Activated CD8-positive, alpha-beta T cell treated with anti-CD3 and anti-CD28 coated beads, Interleukin-2, amount 10 ng/mL, durations not matched to agents 7 days and 5 days (primary cell): ENCODE measurements at places on chromosomes 11 and 22. TPM values are rescaled to one million over a fixed set of nuclear protein-coding genes. Genes with fewer than 3 reads are reported as not detected.

The PPP6R3 gene
- total RNA-seq = 114 TPM

The OR51I1 gene
- not detected for total RNA-seq

The ZP1 gene
- 0.34 TPM for total RNA-seq

DNA sequence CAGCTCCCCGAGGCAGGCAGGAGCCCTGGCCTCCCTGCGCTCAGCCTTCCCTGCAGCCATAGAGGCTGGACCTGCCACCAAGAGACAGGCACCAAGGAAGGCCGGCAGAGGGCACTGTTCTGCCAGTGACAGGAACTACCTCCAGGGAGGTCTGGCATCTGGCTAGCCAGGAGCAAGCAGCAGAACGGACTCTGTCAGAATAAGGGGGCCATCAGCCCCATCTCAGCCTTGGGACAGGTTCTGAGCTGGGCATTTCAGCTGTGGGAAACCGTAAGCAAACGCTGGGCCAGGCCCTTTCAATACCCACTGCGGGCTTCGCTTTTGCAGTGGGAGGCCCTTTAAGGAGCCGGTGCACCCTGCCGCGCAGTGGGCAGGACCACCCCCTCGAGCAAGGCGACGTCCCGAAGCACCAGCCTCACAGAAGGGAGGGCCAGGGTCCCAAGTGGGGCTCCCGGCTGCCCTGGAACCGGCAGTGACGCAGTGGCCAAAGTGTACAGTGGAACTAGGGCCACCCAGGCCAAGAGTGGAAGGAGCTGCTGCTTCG is 18.2 kb downstream of the IFT27 start:
- peaks cover 4% of the 10 kb centered on the region for H3K27me3 ChIP-seq
- H3K4me1 ChIP-seq = no peaks in the 10 kb centered on the region
- H3K36me3 ChIP-seq = peaks cover 2% of the 10 kb centered on the region
- no peak overlapping the region for H3K4me3 ChIP-seq
- DNase-seq = peak; percentile 85

GRCh38 chr11:130370845-130371590 is 56.3 kb upstream of the ZBTB44 start:
- no peak overlapping the region for H3K4me3 ChIP-seq
- no peaks in the 10 kb centered on the region for H3K4me1 ChIP-seq
- no peak overlapping the region for H3K27ac ChIP-seq

DNA sequence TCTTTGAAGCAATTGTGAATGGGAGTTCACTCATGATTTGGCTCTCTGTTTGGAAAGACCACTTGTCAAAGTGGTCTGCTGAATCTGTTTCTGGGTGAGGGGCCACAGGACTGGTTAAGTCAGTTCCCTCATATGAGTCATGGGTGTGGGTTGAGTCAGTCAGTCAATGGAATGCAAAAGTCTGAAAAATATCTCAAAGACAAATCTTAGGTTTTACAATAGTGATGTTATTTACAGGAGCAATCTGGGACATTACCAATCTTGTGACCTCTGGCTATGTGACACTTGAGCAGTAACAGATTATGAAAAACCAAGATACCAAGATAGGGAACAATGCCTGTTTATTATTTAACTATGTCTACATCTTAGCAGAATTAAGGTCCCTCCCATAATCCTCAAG is 311.6 kb downstream of the AASDHPPT start:
- H3K36me3 ChIP-seq = no peaks in the 10 kb centered on the region
- H3K27ac ChIP-seq = no peak overlapping the region
- H3K4me3 ChIP-seq = no peak overlapping the region
- no peaks in the 10 kb centered on the region for H3K4me1 ChIP-seq

DNA sequence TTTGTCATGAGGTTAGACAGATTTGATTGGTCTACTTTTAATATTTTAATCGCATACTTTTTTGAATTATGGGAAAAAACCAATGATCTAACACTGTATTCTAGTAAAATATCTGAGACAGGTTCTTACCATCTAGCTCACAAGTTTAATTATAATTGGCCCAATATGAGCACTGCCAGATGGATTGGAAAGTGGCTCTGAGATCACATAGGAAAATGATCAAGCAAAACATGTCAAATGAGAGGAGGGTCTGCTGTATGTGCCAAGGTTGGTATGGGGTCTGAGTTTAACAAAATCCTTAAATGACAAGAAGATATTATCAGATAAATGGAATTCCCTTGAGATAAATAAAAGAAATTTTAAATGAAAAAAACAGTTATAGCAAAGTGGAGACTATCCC is 264.7 kb downstream of the TTC28 start:
- no peaks in the 10 kb centered on the region for H3K4me1 ChIP-seq
- no peaks in the 10 kb centered on the region for H3K36me3 ChIP-seq
- no peak overlapping the region for H3K27ac ChIP-seq
- H3K27me3 ChIP-seq = peaks cover 22% of the 10 kb centered on the region
- no peak overlapping the region for H3K4me3 ChIP-seq

DNA sequence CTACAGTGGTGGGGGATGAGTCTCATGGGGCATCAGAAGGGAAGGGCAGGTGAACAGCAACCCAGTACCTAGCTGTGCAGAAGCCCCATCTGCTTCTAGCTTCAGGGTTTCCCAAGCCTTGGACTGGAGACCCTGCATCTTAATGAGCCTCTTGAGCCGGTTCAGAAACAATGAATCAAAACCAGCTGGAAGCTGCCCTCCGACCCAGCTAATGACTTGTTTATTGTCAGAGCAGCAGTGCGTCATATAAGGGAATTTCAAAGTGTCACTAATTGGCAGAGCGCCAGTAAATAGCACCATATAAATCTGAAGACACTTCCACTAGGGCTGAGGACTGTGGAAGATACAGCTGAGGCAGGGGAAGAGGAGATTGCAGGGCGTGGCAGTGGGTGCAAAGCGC is 57.5 kb downstream of the RPUSD4 start:
- H3K36me3 ChIP-seq = peaks cover 1% of the 10 kb centered on the region
- H3K27ac ChIP-seq = no peak overlapping the region
- H3K4me3 ChIP-seq = no peak overlapping the region
- peaks cover 9% of the 10 kb centered on the region for H3K4me1 ChIP-seq
- H3K27me3 ChIP-seq = peaks cover 15% of the 10 kb centered on the region
- no peak for DNase-seq

The RIMBP3C gene
- 0.34 TPM for total RNA-seq
